Naive thymus-derived CD8-positive, alpha-beta T cell (primary cell): ENCODE measurements at places on chromosomes 4 and X.
A peak's percentile ranks its signal among the peaks of the same experiment; 100 is the strongest.

GRCh38 chrX:626745-627509 is 3.7 kb upstream of the SHOX start:
- no peak for DNase-seq

DNA sequence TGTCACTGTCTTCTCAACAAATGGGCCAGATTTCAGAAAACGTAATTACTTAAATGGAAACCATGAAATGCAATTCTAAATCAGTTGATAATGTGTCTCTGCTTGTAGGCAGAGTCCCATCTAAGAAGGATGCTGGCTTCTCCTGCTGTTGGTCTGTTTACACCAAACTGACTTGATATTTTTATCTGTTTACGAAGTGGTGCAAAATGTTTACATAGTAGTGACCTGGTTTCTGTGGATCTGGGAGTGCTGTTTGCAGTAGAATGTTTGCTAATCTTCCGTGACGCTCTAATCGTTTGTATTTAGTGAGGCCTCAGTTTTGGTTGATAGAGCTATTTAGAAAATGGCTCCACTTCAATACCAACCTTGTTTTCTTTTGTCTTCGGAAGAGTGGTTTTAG is 213.5 kb downstream of the VEGFC start:
- no peak for DNase-seq

DNA sequence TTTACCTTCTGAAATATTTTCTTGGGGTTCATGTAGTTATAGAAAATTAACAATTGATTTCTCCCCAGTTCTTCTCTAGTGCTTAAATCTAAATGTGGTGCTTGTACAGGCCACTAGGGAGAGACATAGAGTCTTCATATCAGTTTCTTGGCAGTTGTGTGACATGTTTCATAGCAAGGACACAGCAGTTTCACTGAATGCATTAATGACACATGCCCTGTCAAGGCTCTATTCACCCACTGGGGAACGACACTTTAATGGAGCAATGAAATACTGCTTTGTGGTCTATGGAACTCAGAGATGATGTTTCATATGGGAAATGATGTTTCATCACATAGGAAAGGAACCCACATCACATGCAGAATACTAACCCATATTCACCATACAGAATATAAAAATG is 2.8 kb downstream of the VEGFC start:
- DNase-seq, result no peak

DNA sequence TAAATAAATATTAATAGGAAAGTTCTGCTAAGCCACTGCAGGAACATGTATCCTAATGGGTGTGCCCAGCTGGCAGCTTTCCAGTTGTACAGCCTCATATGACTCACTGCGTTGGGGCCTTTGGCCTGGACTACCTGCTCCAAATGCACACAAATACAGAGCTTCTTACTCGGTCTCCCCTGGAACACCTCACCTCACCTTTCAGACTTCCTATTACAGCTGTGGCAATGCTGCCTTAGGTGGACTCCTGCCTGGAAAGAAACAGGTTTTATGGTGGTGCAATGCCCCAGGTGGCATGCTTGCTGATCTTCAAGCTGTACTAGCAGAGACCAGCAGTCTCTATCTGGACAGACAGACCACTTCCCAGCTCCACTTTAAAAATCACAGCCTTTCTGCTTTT is 85.7 kb upstream of the EXOC1L start:
- no peak for DNase-seq

- no peak for DNase-seq
Observed at GRCh38 chrX:104712515-104712914, 146.5 kb downstream of the IL1RAPL2 start.

- no peak for DNase-seq
Observed at GRCh38 chr4:5409972-5410618, 298.3 kb downstream of the EVC2 start.

DNA sequence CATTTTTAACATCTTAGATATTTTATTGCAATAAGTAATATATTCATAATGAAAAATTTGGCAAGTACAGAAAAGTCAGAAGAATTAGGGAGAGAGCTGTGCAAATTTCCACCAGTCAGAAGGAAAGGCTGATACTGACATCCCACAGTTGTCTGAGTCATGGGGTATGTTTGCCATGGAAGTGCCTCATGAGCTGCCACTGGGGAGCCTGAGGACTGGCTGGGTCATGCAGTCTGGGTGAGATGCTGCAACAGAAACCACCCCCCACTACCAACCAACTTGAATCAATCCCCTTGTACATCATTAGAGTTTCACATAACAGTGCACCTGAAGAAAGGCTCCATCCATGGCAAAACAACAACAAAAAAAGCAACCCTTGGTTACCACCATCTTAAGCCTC is 45.2 kb upstream of the ENPP6 start:
- no peak for DNase-seq

DNA sequence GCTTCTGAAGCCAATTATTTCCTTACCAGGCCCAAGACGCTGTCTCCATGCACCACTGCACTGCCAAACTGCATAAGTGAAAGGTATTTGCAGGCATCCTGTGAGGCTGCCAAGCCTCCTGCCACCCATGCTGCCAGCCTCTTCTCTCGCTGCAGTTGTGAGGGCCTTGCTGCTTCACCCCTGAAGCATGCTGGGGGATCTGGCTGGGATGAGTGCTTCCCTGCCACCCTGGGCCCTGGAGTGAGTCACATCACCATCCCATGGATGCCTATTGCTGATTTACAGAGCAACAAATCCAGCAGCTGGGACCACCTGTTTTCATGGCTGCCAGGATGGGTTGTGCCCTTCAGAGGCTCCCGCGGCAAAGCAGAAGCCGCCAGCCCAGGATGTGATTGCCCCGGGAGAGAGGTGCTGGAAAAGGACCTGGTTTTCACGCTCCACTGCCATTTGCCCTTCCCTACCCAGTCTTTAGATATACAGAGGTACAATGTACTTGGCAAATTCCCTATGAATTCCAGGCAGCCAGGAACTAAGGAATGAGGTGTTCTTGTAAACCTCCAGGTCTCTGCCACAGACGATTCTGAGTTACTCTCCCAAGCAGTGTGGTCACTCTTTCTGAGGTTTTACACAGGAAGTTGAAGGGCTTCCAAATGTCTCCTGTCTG is 41.5 kb upstream of the PTCHD1 start:
- no peak for DNase-seq

DNA sequence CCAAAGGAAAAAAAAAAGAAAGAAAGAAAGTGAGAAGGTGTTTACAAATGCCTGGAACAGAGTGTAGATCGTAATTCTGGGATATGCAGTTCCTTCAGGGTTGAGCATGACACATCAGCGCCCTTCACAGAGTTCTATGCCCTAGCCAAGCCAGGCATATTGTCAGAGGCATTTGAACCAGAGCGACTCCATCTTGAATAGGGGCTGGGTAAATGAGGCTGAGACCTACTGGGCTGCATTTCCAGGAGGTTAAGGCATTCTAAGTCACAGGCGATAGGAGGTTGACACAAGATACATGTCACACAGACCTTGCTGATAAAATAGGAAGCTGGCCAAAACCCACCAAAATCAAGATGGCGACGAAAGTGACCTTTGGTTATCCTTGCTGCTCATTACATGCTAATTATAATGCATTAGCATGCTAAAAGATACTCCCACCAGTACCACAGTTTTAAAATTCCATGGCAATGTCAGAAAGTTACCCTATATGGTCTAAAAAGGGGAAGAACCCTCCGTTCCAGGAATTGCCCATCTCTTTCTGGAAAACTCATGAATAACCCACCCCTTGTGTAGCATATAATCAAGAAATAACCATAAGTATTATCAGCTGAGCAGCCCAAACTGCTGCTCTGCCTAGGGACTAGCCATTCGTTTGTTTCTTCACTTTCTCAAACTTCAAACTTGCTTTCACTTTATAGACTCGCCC is 23.5 kb upstream of the LRBA start:
- DNase-seq, result no peak

DNA sequence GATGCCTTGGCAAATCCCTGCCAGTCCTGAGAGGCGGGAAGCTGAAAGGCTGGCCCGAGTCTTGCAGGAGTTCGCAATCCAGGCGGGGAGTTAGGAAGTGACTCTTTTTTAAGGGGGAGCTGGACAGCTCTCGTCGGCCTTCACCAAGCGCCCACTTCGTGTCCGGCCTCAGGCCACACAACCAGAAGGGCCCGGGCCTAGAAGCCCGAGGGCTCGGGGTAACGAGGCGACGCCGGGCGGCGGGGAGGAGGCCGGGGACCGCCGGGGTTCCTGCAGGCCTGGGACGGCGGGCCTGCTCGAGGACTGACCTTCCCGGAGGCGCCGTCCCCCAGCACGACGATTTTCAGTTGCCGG is 395 bp downstream of the RAB28 start:
- peak; percentile 28 for DNase-seq
